ENCODE measurements at places on chromosomes 3 and 15.

DNA sequence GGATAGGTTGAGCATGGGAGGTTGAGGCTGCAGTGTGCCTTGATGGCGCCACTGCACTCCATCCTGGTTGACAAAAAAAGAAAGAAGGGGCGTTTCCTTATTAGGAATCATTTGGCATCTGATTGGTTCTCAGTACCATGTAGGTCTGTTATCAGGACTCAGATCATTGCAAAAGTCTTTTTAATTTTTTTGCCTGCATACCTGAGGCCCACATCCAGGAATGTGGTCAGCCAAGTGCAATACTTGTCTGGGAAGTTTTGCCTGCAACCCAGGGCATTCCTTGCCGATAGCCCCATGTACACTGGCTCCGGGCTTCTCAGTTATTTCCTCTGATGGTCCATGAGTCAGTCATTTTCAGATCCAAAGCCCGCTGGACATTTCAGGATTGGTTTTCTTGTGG is 50.1 kb upstream of the CRTC3 start:
- no peak for DNase-seq

- DNase-seq, result no peak
Observed at GRCh38 chr3:65037861-65038260, 350.1 kb upstream of the ADAMTS9 start.

- no peak for DNase-seq
Observed at GRCh38 chr3:167919590-167919989, 176.1 kb downstream of the GOLIM4 start.

DNA sequence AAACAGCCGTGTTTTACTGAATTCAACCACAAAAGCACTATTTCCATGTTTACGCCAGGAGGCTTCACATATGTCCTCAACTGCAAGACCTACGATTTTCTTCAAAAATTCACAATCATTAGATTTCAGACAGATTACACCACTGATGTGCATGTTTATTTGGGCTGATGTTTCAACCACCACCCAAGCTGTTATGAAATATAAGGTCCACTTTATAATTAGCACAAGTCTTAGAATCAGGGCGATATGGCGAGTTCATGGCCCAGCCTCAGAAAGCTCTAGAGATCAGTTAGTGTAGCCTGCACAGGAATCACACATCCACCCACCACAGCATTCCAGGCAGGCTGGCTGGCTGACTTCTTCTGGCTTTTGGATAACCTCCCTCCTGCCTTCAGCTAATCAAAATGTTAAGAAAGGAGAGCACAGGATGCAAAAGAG is 15.4 kb downstream of the SH3BP5 start:
- DNase-seq, result no peak

DNA sequence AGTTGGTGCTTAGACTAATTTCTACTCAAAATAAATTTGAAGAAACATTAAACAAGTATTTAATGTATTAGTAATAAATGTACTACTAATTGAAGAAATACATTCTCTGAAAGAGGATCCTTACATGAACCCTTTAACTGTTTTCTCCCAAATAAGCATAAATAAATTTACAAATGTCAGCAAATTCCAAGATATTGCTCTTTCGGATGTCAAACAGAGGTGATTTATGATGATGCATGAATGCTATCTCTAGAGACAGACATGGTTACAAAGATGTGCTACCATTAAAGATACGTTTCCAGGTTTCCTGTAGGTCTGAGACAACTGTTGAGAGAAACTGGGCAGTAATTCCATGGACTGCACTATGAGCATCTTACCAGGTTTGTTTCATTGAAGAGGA is 629 bp downstream of the GABRR3 start:
- no peak for DNase-seq

DNA sequence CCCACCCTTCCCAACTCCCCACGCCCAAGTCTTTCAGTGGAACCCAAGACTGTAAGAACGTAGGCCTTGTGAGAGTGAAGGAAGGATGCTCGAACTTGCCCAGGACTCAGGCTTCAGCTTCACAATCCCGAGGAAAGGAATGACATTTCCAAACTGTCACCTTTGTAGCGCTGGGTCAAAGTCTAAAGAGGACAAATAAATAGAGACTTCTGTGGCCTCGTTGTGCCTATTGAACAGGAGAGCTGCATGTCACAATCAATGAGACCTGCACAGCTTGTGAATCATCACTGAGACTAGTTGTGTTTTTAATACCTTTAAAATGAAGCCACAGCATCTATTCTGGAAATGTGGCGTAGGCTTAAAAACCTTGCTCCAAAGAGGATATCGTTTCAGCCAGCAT is 222.8 kb upstream of the ST8SIA2 start:
- no peak for DNase-seq

DNA sequence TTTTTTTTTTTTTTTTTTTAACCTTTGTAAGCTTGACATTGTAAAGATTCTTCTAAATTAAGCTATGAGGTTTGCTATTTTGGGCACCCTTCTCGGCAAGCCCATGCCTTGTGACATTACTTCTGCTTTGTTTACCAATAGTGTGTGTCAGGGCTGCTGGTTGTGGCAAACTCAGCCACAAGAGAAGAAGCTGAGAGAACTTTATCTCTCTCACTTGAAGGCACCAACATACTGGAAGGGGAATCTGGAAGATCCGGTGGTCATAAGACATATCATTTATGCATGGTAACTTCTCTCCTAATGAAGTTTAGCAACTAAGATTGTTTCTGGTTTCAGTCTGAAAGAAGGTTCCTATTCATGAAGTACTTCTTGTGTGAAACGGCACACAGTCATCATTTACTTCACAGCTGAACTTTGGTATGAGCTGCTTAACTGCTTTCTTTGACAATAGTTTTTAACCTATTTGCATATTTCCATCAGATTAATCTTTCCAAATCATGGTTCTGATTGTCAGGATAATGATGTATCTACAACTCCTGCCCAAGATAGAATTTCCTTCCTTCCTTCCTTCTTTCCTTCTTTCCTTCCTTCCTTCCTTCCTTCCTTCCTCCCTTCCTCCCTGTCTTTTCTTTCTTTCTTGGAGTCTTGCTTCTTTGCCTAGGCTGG is 189.3 kb downstream of the NFKBIZ start:
- DNase-seq, result no peak

DNA sequence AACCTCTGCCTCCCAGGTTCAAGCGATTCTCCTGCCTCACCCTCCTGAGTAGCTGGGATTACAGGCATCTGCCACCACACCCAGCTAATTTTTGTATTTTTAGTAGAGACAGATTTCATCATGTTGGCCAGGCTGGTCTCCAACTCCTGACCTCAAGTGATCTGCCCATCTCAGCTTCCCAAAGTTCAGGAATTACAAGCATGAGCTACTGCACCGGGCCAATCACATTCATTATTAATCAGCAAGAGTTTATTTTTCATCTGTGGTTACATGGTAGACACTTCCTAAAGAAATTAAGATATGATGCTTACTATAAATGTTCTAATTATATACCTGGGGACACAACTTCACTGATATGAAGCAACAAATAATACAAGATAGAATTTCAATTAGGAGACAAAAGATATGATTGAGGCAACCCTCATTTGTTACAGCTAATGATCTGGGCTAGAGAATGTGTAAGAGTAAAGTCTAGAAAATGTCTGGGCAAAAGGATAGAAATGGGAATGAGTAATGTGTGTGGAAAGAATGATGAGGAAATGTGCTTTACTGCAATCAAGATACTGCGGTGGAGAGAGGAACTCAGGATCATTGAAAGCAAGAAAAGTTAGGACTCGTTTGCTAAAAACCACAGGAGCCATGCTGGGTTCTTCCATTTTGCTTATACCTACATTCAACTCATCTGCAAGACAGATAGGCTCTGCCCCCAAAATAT is 366.8 kb downstream of the ZIC1 start:
- no peak for DNase-seq

DNA sequence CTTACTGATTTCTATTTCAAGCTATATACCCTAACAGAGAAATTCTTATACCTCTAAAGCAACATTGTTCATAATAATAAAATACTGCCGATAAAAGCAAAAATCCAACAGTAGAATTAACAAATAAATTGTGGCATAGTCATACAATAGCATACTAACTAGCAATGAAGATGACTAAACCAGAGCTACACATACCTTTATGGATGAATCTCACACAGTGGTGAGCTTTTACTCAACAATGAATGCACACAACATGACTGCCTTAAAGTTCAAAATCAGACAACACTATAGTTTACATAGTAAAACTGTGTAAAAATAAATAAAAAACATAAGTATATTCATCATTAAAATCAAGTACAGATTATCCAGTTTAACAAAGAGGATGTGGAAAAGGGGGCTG is 99.1 kb downstream of the NR1I2 start:
- DNase-seq, result no peak

DNA sequence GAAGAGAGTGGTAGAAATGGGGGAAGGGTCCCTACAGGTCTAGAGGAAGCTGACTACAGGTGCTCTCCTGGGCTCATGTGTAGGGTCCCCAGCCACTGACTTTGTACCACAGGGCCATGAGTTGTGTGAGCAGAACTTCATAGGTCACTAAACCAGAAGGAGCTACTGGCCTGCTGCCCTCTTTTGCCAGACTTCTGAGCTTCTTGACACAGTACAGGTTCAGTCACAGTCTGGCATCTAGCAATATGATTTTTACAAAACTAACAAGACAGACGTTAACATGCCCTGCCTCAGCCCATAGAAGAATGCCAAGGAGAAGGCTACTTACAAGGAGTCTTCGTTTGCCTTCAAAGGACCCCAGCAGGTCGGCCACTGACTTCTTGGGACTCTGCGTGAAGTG is 3.2 kb downstream of the CCDC80 start:
- no peak for DNase-seq

- DNase-seq, result no peak
Observed at GRCh38 chr3:27385504-27385903, 16.3 kb upstream of the NEK10 start.

DNA sequence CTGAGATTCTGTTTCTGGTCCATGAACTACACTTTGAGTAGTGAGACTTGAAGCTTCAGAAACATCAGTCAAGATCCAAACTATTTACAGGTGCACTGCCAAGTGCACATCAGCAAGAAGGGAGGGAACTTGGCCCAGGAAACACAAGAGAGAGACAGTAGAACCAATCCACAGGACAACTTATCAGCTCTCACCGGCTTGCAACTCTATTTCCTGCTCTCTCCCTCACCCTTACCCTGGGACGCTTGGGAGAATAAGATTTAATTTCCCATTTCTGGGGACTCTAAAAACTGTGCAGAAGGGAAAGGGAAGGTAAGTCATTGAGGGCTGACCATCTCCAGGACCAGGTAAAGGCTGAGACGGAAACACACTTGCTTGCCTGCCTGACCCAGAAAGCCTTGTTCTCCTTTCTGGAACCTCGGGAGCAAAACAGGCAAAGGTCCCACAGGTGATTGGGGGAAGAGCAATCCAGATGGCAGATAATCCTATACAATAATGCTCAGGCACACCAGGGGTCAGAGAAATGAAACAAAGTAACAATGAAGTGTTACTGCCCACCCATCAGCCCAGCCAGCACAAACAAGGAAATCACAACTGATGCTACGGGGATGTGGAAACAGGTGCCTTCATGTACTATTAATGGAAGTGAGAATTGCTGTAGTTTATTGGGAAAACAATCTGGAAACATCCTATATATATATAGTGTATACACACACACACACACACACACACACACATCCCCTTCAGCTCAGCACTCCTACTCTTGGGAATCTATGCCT is 154.4 kb downstream of the XXYLT1 start:
- DNase-seq, result no peak

- DNase-seq, result no peak
Observed at GRCh38 chr3:20069178-20069532, 28.9 kb downstream of the KAT2B start.

- no peak for DNase-seq
Observed at GRCh38 chr15:73630921-73631362, 2.2 kb downstream of the NPTN start.

DNA sequence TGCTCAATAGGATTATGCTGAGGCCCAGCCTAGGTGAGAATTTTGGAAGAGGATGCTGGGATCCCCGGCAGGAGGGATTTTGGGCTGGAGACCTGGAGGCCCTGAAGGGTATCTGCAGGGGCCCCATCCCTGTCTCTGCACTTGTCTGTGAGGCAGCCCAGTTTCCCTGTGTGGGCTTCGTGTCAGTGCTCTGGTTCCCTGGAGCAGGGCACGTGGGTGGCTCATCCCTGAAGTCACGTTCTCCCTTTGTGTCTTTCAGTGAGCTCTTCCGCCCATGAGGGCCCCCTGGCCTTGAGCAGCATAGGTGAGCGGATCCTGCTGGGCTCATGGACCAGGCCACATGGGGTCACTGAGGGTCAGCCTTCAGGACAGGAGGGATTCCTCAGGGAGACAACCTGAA is 217.9 kb downstream of the SNRPN start:
- DNase-seq, result no peak

GRCh38 chr3:13233487-13234485 is 160.6 kb upstream of the IQSEC1 start:
- peak; percentile 27 for DNase-seq

DNA sequence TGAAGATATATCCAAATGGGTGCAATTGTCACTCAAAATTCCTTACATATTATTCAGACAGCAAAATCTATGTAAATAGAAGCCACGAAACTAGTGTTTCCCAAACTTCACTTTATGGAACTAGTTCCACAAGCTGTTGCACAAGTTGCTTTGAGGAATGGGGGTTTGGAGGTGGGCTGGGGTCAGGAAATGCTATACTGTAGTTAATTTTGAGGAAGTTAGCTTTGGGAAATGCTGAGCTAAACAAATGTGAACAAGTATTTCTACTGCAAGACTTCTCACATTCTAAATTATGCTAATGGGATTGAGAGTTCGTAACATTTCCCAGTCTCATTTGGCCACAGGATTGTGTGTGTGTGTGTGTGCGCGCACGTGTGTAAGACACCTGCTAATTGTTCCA is 28.7 kb upstream of the SAMMSON start:
- DNase-seq, result no peak

DNA sequence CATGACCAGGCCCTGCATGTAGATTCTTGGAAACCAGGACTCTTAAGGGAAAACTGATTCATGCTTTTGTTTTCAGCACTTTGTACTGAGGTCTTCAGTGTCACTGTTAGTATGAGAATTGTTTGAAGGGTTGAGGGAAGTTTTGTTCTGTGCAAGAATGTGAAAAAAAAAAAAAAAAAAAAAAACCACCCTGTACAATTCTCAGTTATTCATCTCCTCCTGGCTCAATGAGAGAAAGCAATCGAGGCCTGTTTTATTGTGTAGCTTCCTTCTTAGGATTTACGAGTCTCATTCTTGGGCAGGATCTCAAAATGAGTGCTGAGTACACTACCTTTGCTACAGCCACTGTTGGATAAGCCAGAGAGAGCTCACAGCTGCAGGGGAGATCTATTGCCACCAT is 469.5 kb downstream of the CNTN4 start:
- DNase-seq, result no peak

Data from activated CD4-positive, alpha-beta T cell treated with anti-CD3 and anti-CD28 coated beads, Interleukin-2, amount 10 ng/mL, durations not matched to agents 7 days and 5 days (primary cell).